ENCODE measurements at places on chromosomes 12 and 14.

DNA sequence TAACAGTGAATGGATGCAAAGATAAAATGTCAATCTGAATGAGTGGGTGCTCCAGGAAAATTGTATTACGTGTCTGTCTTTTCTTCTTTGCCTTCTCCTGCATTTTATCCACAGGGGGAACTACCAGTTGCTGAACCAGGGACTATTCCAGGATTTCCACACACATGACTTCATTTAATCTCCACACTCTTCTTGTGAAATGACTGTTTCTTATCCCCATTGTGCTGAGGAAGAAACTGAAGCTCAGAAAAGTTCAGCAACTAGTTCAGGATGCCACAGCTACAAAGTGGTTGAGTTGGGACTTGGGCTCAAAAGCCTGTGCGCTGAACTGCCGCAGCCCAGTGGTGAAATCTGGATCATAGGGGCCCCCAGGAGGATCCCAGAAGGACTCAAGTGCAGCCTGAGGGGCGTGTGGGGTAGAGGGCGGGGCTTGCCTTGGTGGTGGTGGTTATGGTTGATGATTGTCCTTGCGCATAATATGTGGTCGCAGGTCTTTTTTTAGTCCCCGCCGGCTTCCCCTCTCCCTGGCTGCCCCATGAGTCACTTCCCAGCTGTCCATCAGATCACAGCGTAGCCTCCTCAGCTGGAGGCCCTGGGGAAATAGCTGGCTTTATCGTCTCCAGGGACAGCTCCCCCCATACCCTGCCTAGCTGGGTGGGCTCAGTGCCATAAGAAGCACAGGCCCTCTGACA lies 235.2 kb upstream of the CRY1 start:
- DNase-seq, result no peak

DNA sequence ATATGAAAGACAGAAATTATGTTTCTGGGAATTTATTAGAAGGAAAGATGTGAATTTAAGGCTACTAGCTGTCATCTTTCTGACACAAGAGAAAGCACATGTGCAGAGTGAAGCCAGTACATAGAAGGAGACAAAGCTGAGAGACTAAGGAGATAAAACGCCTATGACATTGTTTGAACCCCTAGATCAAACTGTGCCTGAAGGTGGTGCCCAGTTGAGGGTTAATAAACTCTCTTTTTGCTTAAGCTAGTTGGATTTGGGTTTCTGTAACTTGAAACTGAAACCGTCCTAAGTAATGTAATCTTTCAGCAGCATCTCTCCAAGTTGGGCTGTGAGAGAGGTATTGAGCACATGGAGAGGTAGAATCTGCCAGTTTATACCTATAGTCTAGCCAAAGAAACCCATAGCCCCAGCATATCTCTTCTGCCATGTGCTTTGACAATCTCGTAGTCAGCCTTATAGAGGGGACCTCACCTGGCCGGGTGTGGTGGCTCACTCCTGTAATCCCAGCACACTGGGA lies 84.2 kb downstream of the LRRC74A start:
- no peak for DNase-seq

DNA sequence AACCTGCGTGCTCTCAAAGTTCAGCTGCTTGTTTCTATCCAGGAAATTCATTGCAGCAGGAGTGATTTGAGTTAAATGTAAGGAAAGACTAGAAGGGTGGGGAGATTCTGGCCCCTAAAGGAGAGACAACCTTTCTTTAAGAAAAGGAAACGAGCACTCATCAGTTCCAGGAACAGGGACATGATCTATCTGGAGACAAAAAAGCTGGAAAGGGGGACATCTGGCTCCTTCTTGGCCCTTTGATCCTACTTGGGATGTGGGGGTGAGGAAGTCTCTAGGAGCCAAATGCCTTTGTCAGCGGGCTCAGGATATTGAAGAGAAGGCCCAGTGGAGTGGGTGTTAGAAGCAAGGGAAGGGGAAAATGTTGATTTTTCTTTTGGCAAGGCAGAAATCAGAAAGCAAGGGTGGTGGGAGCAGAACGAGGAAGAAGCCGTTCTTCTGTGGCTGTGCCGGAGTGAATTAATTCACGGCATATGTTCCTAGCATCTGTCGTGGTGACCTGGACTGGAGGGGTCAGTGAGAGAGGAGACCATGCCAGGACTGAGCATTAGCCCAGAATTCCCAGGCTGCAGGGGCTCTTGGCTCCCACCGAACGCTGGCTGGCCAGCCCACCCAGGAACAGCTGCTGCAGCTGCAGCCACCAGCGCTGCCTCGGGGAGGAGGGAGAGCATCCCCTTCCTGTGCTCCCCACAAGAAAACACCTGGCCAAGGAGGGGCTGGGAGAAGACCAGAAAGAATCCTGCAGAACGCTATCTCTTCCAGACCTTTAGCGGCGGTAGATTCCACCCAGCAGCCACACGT lies 62.8 kb upstream of the GPATCH2L start:
- no peak for DNase-seq

DNA sequence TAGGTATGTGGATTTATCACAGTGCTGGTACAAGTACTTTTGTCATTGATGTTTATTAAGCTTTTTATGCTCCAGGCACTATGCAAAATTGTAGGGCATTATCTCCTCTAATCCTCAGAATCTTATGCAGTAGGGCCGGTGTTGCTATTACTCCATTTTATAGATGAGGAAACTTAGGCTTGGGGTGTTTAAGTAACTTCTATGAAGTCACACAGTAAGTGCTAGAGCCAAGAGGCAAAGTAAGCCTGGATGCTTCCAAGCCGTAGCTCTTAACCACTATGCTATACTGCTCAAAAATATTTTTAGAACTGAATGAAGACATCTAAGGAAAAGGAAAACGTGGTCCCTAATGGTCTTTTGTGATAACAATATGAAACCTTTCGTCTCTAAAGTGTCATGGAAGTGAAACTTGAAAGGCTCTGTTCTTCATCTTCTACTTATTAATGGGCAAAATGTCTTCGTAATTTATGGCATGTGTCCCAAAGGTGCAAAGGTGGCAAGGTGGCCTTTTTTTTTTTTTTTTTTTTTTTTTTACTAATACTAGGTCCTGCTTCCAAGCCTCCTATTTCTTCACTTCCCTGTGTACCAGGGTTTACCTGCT lies 85.2 kb downstream of the ETV6 start:
- DNase-seq, result no peak

- peak; percentile 30 for DNase-seq
These were observed 2.7 kb upstream of the RPS6KA5 start for GRCh38 chr14:91063119-91063518.

DNA sequence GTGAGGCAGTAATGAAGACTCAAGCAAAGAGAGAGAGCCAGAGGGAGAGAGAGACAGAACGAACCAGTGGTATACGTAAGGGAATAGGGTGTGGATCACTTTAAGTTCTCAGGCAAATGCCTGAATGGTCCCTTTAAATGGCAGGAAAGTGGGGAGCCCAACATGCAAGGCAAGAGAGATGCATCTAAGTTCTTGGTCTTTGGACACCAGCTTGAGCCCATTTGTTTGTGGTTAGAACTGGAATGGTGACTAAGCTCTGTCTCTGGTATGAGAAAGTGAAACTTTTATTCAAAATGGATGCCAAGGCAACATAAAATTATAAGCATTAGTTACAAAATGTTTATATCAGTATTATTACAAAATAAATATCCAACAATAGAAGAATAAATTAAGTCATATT lies 192.2 kb upstream of the ALG10 start:
- DNase-seq, result no peak

- no peak for DNase-seq
These were observed 4.8 kb downstream of the ASCL4 start for GRCh38 chr12:107779077-107779831.

- DNase-seq, result no peak
These were observed 47.7 kb upstream of the MBIP start for GRCh38 chr14:36367985-36368774.

DNA sequence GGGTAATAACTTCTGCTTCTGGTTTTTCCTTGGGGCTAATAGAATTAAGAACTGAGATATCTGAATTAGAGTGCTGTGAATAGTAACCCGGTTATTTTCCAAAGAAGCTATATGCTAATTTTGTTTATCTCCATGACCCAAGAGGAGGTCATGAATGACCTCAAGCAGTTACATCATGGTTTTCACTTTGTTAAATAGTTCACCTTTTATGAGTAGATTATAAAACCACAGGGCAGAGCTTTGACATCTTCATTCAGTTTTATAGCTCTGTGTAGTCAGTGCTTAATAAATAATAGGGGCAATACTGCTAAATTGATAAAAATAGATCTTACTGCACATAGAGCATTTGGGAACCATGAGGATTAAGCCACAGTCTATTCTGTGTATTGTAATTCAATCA lies 462.2 kb downstream of the LRIG3 start:
- no peak for DNase-seq

GRCh38 chr14:58828298-58828697 lies 190.5 kb downstream of the DACT1 start:
- no peak for DNase-seq

- DNase-seq, result peak; percentile 72
These were observed 1.1 kb downstream of the SYNE2 start for GRCh38 chr14:63853831-63854293.

GRCh38 chr12:105850103-105850968 lies 288.4 kb downstream of the NUAK1 start:
- DNase-seq, result no peak

DNA sequence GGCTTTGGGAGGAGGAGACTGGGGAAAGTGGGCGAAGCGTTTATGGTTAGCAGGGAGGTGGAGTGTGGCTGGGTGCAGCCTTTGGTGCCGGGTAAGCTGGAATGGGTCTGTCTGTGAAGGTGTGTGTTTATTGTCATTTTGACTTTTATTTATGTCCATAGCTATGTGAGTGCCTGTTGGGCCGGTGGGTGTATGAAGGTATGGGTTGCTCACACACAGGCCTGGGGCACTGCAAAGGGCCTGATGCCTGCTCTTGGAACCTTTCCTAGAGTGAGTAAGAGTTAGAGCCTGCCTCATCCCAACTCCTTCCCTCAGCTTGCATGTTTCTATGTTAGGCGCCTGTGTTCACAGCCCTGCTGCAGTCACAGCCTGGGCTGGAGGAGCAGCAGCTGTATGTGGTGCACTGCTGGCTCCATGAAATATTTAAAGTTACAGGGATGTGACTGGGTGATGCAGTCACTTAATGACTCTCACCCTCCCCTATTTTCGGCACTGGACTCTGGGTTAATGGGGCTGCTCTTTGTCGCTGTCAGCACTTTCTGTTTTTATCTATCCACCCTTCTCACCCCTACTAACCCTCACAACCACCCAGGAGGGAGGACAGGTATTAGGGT lies 2.6 kb upstream of the PPP1R1A start:
- no peak for DNase-seq

Data from CD4-positive, alpha-beta T cell treated with Interleukin-6 for 4 hours (primary cell).